ENCODE measurements at places on chromosomes 2 and 18.

DNA sequence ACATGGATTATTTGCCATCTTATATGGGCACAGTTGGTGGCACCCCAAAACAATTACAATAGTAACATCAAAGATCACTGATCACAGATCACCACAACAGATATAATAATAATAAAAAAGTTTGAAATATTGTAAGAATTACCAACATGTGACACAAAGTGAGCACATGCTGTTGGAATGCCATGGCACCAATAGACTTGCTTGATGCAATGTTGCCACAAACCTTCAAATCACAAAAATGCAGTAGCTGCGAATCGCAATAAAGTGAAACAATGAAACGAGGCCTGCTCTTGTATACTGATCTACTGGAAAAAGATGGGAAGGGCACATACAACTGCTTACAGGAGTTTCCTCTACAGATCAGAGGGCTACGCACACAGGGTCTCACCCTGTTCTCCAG lies 32.2 kb upstream of the AMMECR1L start:
- DNase-seq = no peak

DNA sequence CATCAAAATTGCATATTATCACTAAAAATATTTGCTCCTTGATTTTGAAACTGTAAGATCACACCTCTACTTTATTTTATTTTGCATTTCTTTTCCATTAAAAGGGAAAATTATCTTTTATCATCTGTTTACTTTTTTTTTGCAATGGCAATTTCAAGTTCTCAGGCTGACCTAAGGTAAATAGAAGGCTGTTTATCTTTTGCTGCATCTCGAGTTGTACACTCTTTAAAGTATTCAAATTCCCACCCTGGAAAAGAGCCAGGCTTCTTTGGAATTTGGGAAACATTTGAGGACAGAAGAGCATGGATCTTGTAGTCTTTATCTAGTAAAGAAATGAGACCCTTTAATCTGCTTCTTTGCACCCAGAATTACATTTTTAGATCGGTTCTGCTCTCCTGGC lies 645.7 kb downstream of the SLC4A3 start:
- DNase-seq = no peak

DNA sequence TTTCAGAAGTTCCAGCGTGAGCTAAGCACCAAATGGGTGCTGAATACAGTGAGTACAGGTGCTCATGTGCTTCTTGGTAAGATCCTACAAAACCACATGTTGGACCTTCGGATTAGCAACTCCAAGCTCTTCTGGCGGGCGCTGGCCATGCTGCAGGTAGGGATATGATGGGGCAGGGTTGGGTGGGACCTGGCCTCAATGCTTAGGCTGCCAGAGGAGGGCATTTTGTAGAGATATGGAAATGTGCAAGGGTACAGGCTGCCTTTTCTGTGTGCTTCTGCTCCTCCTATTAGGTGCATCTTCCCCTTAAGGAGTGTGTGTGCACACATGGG lies 22.1 kb downstream of the GCKR start:
- no peak for DNase-seq

DNA sequence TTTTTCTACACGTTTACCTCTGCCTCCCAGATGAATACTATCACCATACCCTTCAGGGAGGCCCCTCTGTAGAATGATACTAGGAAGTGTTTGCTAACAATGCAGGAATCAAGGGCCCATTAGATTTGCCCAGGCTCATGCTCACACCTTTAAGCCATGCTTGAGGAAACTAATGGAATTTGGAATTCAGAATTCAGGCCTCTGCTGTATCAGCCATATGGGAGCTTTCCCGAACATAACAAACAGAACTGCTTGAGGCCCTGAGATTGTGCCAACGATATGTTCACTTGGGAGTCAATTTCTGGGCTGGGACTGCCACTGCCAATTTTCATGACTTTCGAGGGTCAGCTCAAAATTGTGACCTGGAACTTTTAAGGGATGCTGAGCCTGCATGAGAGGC lies 282.5 kb downstream of the CLIP4 start:
- DNase-seq = no peak

DNA sequence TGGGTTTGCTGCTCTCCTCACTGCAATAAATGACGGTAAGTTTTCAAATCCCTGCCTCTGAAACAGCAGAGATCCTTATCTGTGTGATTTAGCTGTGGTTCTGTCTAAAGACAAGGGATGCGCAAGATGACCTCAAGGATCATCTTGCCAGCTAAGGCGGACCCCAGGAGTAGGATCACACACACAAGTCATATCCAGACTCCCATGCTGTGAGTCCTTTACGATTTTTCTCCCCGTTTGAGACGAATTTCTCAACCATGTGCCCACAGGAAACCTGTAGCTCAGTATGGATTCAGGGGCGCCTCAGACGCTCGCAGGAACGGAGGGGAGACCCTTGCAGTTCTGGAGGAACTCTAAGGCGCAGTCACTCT lies 11.1 kb upstream of the DCTN1 start:
- DNase-seq = no peak

DNA sequence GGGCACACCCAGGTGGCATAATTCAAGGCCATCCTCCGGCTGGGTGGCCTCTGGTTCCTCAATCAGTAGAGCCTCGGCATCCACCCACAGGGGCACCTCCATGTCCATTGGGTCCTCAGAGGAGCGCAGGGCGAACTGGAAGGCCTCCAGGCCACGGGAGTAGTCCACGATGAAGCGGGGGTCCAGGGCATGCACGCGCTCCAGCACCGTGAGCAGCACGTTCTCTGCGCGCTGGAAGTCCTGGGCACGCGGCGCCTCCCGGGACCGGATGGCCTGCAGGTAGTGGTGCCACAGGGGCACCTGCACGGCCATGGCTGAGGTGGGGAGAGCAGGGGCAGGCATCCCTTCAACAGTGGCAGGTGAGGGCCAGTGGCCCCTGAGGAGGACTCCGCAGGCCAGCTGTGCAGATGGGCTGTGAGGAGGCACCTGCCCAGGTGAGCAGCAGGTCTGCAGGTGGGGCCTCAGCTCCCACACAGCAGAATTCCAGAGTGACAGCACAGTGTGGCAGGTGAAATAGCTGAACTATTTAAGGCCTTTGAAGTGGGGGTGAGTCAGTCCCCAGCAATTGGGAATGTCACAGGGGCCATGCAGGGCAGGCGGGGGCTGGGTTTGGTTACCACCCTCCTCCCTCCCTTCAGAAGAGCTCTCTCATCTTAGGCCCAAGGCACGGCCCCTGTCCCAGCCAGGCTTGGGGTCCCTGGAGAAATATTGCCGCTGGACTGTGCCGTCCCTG lies at the start of gene MAB21L4:
Gene MAB21L4, minus strand, starts transcription at position 501 of the 733 bp plus-strand sequence. Its CDS starts 159 bp downstream, at position 342.
- no peak for DNase-seq

GRCh38 chr2:62158444-62159121 lies 37.3 kb upstream of the B3GNT2 start:
- DNase-seq = no peak

GRCh38 chr18:35193316-35193715 lies 47.5 kb upstream of the ZNF397 start:
- DNase-seq = no peak

DNA sequence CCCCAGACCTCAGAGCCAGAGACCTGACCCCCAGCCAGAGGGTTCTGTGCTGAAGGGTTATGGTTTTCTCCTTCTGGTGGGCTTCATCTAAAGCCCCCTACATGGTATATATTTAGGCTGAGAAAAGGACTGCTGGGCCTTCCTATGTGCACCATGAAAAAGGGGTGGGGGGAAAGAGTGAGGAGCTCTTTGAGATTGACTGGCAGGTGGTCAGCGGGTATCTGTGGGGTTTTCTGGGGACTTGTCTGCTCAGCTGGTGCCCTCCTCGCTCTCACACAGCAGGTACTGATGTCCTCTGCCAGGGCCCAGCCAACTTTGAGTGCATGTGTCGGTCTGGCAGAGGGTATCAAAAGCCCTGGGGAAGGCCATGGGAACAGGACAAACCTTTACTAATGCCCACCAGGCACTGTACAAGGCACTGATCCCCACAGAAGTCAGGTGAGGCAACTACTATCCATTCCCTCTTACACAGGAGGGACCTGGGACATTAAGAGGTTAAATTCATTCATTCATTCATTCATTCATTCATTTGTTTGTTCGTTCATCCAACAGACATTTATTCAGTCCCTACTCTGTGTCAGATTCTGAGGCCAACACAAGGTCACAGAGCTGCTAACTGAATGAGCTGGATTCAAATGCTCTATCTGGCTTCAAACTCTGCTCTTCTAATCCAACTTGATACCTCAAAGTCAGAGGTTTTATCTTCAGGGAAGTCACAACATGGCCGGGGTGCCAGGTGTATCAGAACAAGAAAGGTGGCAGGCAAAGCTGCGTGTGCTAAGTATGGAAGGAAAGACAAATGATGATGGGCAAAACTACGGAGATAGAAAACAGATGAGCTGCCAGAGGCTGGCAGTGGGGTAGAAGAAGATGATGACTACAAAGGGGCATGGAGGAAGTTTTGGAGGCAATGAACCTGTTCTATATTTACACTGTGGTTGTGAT lies 44.6 kb downstream of the REEP1 start:
- no peak for DNase-seq

DNA sequence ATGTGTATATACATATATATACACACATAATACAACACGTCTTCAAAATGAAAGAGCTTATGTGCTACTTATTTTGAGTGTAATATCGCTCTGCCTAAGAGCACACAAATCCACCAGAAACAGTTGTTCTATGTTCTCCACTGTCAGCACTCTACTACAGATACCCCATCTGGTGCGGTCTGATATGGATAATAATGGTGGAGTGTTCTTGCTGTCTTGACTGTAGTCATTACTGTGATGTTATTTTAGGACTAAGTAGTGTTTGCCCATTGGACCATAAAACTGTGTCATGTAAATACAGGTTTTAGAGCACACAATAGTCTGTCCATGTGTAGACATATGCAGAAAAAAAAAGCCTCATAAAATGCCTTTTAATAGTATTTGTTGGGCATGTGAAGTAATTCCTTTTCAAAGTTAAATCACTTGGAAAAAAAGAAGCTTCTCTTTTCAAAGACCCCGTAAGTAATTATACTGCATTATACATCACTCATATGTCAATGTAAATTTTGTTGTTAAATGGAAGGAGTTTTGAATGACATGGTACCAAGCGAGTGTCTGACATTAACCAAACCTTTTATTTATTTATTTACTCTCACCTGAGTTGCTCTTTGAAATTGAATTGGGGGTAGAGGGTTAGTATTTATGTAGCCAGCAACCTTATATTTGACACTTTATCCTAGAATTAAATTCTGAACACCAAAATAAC lies 1249.2 kb upstream of the ZEB2 start:
- no peak for DNase-seq
